ENCODE measurements at places on chromosomes 7 and 10. TPM values are rescaled to one million over a fixed set of nuclear protein-coding genes. Genes with fewer than 3 reads are reported as not detected.

PLPP4 gene
- not detected for total RNA-seq

FFAR4 gene
- not detected for total RNA-seq

GLI3 gene
- total RNA-seq, result 0.22 TPM

FOXP2 gene
- total RNA-seq, result not detected

NPFFR1 gene
- total RNA-seq, result not detected

C10orf105 gene
- total RNA-seq, result 0.33 TPM

GRCh38 chr7:38748056-38748610 lies 117.0 kb upstream of the AMPH start:
- DNase-seq, result no peak

DNA sequence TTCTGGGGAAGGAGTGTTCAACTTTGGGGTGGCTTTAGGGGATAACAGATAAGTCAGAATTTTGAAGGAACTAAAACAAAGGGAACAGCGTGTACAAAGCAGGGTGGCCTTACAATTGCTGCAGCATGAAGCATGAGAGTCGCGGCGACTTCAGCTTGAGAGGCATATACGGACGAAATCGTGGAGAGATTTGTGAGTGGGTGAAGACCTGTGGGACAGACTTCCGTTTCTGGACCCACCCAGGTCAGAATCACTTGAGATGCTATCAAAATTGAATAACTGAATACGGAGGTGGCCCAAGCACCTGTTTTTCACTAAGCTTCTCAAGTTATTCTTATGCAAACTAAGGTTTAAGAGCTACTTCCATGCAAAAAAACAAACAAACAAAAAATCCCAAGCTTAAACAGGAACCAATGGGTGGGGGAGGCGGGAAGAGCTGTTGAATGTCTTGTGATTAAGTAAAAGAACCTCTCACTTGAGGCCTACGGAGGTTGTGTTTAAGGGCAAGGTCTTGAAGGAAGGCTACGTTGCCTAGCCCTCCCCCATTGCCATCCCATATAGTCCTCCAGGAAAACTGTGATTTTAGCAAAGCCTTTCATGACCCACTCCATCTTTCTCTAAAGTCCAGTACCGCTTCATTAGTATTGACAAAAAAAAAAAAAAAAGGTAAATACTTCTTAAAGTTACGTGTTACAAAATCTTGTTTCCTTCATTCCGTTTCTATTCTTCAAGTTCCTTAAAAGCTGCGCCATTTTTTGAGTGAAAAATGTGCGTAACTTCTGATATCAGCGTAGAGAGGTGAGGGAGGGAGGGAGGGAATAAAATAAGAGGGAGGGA lies 1.3 kb upstream of the TRIM24 start:
- DNase-seq, result no peak

- DNase-seq, result no peak
Measured at GRCh38 chr7:95157381-95157780, 167.0 kb downstream of the PON1 start.

DNA sequence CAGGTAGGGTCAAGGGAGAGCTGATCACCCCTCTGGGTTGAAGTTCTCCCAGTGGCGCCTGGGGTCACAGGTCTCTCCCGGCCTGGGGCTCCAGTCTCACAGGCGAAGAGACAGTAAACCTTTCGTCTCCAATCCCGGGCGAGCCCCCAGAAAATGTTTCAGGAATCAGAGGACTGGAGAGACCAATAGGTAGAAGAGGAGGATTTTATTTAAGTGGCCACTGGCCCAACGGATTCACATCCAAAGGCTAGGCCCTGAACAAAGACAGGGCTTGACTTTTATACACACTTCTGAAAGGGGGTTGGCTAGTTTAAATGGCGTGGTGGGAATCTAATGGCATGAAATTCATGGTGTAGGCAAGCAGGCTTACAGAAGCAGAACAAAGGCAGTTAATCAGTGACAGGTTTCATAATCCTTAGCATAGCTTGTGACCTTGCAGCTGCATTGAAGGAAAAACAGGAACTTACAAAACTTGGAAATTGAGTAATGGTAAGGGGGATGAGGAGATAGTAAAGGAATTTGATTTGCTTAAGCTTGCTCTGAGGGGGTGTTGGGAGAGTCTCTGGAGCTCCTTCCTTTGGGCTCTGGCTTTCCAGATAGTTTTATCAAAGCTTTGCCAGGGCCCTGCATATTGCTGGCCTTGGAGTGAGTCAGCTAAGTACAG lies 105.5 kb downstream of the TRIM24 start:
- no peak for DNase-seq

- no peak for DNase-seq
Measured at GRCh38 chr7:138436388-138436787, 23.7 kb upstream of the TRIM24 start.

DNA sequence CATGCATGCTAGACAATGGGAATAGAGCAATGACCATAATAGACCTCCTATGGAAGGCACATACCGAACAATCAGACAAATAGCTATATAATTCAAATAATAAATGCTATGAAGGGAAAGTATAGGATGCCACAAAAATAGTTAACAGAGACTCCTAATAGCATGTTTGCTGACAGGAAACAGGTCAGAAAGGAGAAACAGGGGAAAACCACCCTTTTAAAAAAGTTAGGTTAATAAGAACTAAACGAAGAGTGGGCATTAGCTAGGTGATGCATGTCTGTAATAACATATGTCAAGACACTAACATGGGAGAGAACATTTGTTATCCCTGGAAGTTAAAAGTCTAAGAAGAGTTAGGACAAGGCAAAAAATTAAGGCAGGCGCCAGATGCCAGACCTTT lies 58.9 kb downstream of the ABI1 start:
- no peak for DNase-seq

GRCh38 chr10:103682631-103683030 lies 172.7 kb downstream of the SH3PXD2A start:
- DNase-seq, result no peak

- no peak for DNase-seq
Measured at GRCh38 chr7:91348711-91349110, 84.5 kb downstream of the FZD1 start.

- DNase-seq, result no peak
Measured at GRCh38 chr10:15469111-15469510, 98.0 kb upstream of the FAM171A1 start.

- DNase-seq, result no peak
Measured at GRCh38 chr10:89369156-89370105, 8.4 kb upstream of the IFIT1B start.

DNA sequence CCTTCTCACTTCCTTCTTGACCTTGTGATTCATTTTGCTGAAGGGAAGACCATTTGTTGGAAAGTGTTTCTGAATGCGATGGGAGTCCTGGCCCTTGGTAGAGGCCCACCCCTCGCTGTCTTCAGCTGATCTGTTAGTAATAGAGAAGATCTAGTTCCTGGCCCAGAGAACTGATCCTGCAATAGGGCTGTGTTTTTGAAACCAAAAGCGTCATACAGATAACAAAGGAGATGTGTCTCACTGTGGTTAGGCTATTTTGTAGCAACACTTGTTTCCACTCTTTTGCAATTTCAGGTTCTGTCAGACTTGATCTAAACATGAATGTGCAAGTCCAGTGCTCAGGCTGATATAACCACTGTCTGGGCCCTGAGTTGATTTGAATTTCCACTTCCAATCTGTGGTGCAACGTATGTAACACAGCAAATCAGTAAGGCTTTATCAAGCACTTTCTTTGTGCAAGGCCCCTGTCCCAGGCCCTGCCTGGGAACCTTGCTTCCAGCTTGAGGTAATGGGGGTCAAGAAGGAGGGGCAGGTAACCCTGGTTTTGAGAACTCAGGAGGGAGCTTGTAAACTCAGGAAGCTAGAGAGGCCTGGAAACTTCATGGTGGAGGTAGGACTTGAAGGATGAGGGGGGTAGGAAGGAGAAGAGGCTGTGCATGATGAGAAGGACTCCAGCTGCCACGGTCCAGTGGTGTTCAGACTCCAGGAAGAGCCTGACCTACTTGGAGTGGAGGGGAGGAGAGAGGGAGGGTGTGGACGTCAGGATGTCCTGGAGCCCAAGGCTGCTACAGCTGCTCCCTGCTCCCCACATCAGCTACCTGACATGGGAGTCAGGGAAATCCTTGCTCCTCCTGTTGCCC lies 42.2 kb upstream of the SRGN start:
- peak; percentile 9 for DNase-seq

DNA sequence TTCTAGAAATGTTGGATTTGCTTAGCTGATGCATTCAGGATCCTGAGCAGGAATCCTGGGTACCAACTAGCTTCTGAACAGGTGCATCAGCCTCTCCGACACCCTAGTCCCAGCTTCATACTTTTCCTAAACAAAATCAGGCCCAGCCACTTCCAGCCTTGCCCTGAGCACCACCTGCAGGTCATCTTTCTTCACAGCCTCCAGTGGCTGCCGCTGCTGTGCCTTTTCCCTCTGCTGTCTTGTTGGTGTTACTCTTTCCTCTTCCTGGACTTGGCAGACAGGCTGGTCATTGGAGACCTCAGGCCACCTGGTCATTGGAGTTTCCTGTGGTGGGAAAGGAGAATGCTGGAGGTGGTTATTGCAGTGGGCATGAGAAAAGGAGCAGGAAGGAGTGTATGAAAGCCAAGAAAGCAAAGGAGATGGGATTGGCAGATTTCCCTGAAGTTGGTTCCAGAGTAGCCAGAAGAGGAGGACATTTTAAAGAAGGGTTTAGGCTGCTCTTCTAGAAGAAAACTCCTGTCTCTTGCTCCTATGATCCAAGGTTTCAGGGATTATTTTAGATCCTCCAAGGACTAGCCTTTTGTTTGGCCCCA lies 48.2 kb upstream of the NFKB2 start:
- no peak for DNase-seq

- peak; percentile 35 for DNase-seq
Measured at GRCh38 chr10:48495282-48496045, 109.4 kb downstream of the ARHGAP22 start.

- DNase-seq, result no peak
Measured at GRCh38 chr7:20470726-20471125, 140.0 kb downstream of the ITGB8 start.

DNA sequence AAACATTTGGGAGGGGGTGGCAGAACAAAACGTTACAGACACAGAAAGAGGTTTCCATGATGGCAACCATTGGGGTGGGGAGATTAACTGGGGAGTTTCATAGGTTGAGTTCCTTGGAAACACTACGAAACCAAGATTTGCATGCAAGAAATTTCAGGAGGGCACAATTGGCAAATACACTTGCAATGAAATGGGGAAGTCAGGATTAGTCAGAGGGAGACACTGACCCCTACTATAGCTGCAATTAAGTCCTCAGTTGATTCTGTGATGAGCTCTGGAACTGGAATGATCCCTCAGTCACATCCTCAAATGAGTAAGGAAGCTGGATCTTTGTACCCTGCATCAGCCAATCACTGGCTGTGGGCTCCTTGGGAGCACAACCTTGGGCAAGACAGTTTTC lies 22.1 kb downstream of the CPEB3 start:
- DNase-seq, result no peak

DNA sequence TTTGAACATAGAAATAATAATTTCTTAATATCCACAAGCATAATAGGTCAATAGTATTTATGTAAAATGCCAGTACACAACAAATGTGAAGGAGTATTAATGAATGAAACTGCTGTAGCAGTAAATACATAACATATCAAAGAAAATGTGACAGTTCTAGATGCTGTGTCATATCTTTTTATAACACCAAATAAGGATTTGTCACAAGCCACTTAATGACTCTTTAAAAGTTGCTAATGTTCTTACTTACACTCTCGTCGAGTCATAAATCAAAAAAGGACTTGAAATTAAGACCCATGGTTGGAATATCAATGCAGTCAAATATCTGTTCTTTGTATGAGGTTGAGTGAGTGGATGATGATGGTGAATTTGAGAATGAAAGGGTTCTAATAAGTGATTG lies 96.6 kb downstream of the CELF2 start:
- DNase-seq, result no peak

DNA sequence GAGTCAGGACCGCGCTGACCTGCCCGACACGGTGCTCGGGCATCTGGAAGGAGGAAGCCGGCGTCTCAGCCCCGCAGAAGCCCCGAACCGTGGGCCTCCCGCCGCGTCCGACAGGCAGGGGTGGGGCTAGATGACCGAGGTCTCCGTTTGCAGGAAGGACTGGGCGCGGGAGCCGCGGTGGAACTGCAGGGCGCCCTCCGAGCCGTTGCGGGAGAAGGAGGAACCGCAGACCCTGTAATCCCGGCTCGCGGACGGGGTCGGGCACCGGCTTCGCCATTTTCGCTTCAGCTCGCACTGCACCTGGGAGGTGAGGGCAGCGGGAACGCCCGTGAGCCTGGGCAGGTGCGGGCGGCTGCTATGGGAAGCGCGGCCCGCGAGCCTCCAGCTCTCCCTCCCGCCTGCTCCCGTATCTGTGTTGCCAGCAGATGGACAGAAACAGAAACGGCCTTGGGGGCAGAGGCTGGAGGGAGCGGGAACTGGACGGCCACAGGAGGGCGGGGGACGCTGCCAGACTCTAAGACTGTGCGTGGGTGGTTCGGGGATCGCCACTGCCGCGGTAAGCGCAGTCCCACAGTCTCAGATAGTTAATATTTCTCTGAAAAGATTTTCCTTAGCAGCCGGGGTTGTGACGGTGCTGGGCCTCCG lies 114.1 kb downstream of the VIPR2 start:
- no peak for DNase-seq
